Uterus (tissue), 4 donors: ENCODE measurements at places on chromosomes 13 and 19. TPM values are rescaled to one million over a fixed set of nuclear protein-coding genes. Genes with fewer than 3 reads are reported as not detected.
A peak's percentile ranks its signal among the peaks of the same experiment; 100 is the strongest.

ALDH16A1 gene
- total RNA-seq, result 31.7 TPM

AKAP11 gene
- total RNA-seq, result 30.0 TPM

DNA sequence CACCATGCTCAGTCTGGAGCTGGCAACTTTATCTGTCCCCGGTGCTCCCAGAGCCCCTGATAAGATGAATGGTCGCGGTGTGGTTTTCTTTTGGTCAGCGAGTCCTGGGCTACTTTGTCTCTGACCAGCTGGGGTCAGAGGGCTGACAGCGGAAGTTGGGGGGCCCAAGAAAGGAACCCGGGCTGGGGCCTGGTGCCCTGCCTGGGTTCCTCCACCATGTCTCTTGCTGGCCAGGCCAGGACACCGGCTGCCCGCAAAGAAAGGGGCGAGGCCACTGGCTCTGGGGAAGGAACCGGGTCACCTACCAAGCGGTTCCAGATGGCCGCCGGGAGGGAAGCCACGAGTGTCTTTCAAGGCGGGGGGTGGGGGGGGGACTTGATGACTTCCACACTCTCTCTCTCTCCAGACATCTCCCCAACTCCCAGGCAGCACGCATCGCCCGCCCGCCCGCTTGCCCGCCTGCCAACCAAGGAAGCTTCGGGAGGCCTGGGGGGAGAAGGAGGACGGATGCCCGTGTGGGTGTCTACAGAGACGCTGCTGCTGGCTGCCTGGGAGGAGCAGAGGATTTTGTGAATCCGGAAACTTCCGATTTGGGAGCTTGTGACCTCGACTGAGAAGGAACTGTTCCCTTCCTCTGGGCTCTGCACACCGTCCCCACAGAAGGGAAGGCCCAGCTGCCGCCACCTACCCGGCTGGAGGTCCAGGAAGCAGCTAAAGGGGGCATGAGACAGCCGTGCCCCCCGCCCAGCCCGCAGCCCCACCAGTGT is 1.1 kb downstream of the PIP5K1C start:
- peak; percentile 46 for DNase-seq

- DNase-seq, result peak; percentile 96
Measured at GRCh38 chr19:14090509-14091080, at the start of gene SAMD1. Gene SAMD1, minus strand, starts transcription at chr19:14090751.

GRCh38 chr19:40543029-40543597 is 33.6 kb upstream of the SHKBP1 start:
- no peak for DNase-seq

DNA sequence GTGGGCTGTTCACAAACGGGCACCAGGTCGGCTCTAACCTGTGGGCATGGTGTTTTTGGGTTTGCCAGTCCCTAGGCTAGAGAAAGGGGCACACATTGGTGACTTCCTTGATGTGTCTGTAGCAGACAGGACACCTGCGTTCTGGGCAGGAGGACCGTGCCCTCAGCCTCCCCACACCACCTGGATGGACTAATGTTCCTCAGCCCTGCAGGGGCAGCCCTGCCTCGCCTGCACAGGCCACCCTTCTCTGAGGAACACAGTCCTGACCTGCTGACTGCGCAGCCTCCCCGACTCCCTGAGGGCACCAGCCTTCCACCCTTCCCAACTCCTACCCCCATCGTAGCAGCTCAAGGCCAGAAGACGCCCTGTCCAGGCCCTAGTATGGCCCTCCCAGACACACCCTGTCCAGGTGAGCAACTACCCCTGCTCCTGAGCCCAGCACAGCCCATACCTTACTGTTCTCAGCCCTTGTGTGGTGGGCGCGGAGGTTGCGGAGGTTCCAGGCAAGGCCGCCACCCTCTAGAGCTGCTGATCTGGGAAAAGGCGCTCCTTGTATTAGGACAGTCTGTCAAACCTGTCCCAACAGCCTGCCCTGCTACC is 55.7 kb downstream of the GGACT start:
- DNase-seq, result no peak

GRCh38 chr13:111122056-111122455 is 6.9 kb downstream of the ARHGEF7 start:
- DNase-seq, result no peak

GRCh38 chr13:102875256-102875655 is 29.4 kb downstream of the ERCC5 start:
- DNase-seq, result no peak

GRCh38 chr13:57635541-57636085 is 4.1 kb downstream of the PCDH17 start:
- no peak for DNase-seq

DNA sequence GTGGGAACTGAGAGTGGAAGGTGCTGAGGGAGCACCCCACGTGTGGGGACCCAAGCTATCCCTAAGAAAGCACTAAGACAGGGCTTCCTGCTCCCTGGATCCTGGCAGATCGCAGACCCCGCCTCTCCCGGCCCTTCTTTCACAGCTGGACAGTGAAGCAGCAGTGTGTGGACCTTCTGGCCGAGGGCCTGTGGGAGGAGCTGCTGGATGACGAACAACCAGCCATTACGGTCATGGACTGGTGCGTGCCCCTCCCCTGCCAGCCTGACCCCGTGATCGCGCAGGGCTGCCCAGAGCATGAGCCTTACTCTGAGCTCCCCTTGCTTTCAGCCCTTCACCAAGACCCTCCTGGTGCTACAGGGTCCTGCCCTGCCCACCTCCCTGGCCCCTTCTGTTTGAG is 2.3 kb downstream of the NCCRP1 start:
- peak; percentile 36 for DNase-seq

DNA sequence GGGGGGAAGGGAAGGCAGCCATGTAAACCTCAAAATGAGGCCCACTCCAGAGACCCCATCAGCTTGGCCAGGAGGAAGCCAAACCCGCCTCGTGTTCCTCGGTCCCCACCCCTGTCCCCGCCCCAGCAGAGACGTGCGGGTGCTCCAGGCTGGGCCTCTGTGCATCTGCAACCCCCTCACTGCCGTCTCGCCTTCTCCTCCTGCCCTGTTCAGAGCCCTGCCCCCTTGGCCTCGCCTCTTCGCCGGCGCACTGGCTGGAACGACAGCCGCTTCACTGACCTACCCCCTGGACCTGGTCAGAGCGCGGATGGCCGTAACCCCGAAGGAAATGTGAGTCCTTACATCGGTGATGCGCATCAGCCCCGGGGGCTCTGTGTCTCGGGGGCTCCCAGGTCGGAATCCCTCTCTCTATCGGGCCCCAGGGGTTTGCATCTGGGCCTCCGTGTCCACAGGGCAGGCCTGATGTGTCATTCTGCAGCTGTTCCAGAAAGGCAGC is 32.2 kb downstream of the TMEM161A start:
- DNase-seq, result peak; percentile 65
